ENCODE measurements at places on chromosomes 1 and 21. TPM values are rescaled to one million over a fixed set of nuclear protein-coding genes. Genes with fewer than 3 reads are reported as not detected.

The TRIM67 gene
- 3.9 TPM for total RNA-seq

The SPRR2A gene
- total RNA-seq = not detected

The NBPF8 gene
- 2.6 TPM for total RNA-seq

The LDLRAD1 gene
- not detected for total RNA-seq

The CCDC181 gene
- 1.1 TPM for total RNA-seq

The PYHIN1 gene
- not detected for total RNA-seq

The PLEKHO1 gene
- 142 TPM for total RNA-seq

The PNRC2 gene
- total RNA-seq = 106 TPM

The SPATA1 gene
- total RNA-seq = 1.3 TPM

The BATF3 gene
- total RNA-seq = 0.56 TPM

The COL9A2 gene
- total RNA-seq = 3.3 TPM

The RASAL2 gene
- total RNA-seq = 12.4 TPM

- H3K36me3 ChIP-seq = peaks cover 4% of the 10 kb centered on the region
- DNase-seq = peak; percentile 44
- peak overlapping the region; percentile 71 for H3K4me3 ChIP-seq
- H3K27ac ChIP-seq = peak overlapping the region; percentile 94
- H3K27me3 ChIP-seq = peaks cover 2% of the 10 kb centered on the region
These were observed 14.5 kb upstream of the TTF2 start for GRCh38 chr1:117045644-117046043.

DNA sequence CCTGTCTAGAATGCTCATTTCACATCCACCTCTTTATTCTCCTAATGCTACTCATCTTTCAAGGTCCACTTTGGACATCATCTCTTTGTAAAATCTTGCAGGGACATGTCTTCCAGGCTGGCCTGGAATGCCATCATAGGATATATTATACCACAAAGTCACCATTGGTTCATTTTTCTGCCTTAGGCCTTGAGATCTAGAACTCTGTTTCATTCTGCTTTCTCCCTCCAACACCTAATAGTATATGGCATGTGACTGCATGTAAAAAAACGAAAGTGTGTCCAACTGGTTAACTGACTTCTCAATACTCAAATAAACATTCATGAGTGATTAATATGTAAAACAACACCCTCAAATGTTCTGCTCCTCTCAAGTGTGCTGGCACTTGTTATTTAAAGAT is 84.1 kb downstream of the RGS2 start:
- H3K27ac ChIP-seq = no peak overlapping the region
- no peaks in the 10 kb centered on the region for H3K27me3 ChIP-seq
- no peaks in the 10 kb centered on the region for H3K36me3 ChIP-seq
- DNase-seq = no peak

- peaks cover 16% of the 10 kb centered on the region for H3K27me3 ChIP-seq
- DNase-seq = peak; percentile 76
- H3K4me1 ChIP-seq = peaks cover 5% of the 10 kb centered on the region
- peaks cover 5% of the 10 kb centered on the region for H3K36me3 ChIP-seq
These were observed 7.7 kb upstream of the ZNF669 start for GRCh38 chr1:247111700-247112478.

- peaks cover 29% of the 10 kb centered on the region for H3K27me3 ChIP-seq
- no peak overlapping the region for H3K4me3 ChIP-seq
- no peak for DNase-seq
- H3K27ac ChIP-seq = no peak overlapping the region
These were observed 26.1 kb upstream of the ALDH4A1 start for GRCh38 chr1:18928406-18928805.

DNA sequence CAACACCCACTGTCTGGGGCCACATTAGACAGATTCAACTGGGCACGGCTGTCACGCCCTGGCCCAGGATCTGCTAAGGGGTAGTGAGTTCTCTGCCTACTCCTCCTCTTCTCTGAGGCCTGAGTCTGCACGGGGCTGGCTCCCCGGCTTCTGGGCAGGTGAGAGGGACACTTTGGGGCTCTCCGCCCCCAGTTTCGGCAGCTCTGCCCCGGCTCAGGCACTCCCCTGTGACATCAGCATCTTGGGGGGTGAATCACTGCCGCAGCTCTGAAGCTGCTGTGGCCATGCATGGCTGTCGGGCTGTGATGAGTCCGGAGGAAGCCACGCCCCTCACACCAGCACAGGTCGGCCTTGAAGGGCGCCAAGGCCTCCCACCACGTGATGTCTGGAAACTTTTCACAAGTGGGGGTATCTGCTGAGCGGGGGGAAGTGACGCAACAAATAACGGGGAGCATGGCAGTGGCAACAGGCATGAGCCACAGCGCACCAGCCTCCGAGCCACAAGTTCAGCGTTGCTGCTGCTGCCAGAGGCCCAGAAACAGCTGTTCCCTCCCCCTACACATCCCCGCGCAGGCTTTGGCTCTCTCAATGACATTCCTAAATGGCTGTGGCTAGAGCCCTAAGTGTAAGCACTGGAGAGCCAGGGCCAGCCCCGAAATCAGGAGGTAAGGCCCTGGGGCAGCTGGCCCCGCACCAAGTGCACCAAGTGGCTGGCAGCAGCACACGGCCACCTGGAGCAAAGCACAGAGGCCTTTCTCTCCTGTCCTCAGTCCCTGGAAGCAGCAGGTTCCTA is 26.3 kb downstream of the ZBTB17 start:
- no peaks in the 10 kb centered on the region for H3K36me3 ChIP-seq
- no peak overlapping the region for H3K4me3 ChIP-seq

DNA sequence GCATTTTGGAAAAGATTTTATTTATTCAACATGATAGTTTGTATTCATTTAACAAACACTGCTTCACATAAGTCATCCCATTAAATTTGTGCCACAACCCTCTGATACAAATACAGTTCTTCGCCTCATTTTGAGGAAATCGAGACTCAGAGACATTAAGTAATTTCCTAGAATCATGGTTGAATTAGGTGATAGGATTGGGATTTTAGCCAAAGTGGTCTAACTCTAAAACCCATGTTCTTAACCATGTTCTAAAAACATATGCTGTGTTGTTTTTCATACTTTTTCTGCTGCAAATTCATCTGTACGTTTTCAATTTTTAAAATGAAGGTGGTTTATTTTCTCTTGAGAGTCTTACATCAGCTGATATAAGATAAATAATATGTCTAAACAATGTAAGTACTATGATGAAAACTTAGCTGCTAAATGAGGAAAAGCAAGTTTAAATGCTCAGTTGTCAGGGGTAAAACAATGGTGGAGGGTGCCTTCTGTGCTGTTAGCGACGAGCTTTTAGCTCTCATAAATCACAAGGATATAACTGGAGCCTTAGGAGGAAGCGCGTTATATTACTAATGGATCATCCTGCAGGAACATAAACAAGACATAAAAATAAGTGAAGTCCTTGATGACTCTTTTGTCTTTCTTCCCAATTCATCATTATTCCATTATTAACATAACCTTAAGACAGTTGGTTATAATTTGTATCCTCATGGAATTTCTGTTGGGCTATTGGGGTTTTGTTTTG is 97.7 kb downstream of the CACHD1 start:
- no peak overlapping the region for H3K27ac ChIP-seq
- H3K36me3 ChIP-seq = peaks cover 6% of the 10 kb centered on the region
- no peak overlapping the region for H3K4me3 ChIP-seq
- peaks cover 1% of the 10 kb centered on the region for H3K4me1 ChIP-seq
- no peaks in the 10 kb centered on the region for H3K27me3 ChIP-seq

GRCh38 chr1:104163912-104164476 is 414.3 kb downstream of the AMY1C start:
- no peaks in the 10 kb centered on the region for H3K4me1 ChIP-seq
- no peaks in the 10 kb centered on the region for H3K36me3 ChIP-seq
- no peak overlapping the region for H3K27ac ChIP-seq
- H3K27me3 ChIP-seq = no peaks in the 10 kb centered on the region
- DNase-seq = no peak
- no peak overlapping the region for H3K4me3 ChIP-seq

GRCh38 chr1:221283532-221283931 is 404.3 kb downstream of the HLX start:
- H3K4me1 ChIP-seq = no peaks in the 10 kb centered on the region
- peaks cover 4% of the 10 kb centered on the region for H3K27me3 ChIP-seq
- no peak overlapping the region for H3K4me3 ChIP-seq

DNA sequence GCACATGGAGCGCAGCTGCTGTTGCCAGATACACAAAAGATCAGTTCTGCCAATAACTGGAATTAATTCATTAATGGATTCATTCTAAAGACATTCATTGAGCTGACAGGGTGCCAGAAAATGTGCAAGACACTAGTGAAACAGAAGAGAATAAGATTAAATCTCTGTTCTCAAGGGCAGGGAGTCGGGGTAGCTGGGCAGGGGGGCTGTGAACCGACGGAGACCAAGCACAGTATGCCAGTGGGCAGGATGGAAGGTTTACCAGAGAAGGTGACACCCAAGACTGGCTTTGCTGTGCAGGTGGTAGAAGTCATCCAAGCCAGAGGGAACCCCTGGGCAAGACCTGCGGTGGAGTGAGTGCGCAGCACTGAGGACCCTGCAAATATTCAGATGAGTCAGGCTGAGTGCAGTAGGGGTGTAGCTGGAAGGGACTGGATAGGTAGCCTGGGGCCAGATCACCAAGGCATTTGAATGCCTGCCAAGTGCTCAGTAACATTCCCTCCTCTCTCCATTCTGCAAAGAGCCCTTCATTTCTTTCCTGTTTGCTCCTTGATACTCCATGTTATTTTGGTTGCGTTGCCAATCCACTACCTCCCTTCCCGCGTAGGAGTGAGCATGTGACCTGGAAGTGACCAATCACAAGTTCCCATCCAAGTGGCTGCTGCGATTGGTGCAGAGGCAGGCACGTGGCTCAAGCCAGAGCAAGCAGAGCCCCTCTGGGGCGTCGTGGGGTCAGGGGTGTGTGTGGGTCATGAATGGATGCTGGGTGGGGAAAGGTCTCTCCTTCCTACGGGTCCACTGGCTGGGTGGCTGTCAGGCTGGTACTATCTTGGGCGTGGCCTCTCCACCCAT is 413.1 kb downstream of the PTPRU start:
- H3K4me3 ChIP-seq = no peak overlapping the region
- no peaks in the 10 kb centered on the region for H3K4me1 ChIP-seq
- peaks cover 3% of the 10 kb centered on the region for H3K27me3 ChIP-seq
- H3K27ac ChIP-seq = no peak overlapping the region
- no peaks in the 10 kb centered on the region for H3K36me3 ChIP-seq
- no peak for DNase-seq

GRCh38 chr1:236534151-236534651 is 10.4 kb downstream of the LGALS8 start:
- H3K4me3 ChIP-seq = no peak overlapping the region
- H3K27me3 ChIP-seq = no peaks in the 10 kb centered on the region
- no peak overlapping the region for H3K27ac ChIP-seq
- DNase-seq = no peak
- H3K4me1 ChIP-seq = peaks cover 21% of the 10 kb centered on the region
- no peaks in the 10 kb centered on the region for H3K36me3 ChIP-seq

- H3K4me1 ChIP-seq = peaks cover 7% of the 10 kb centered on the region
- no peak for DNase-seq
- no peak overlapping the region for H3K4me3 ChIP-seq
- H3K27me3 ChIP-seq = peaks cover 1% of the 10 kb centered on the region
These were observed 36.1 kb upstream of the RUNX3 start for GRCh38 chr1:24966121-24966723.

GRCh38 chr1:207808322-207808705 is 56.5 kb downstream of the CD46 start:
- H3K36me3 ChIP-seq = no peaks in the 10 kb centered on the region
- peaks cover 17% of the 10 kb centered on the region for H3K4me1 ChIP-seq
- no peak overlapping the region for H3K27ac ChIP-seq
- no peak overlapping the region for H3K4me3 ChIP-seq
- no peak for DNase-seq

- no peaks in the 10 kb centered on the region for H3K27me3 ChIP-seq
- no peak overlapping the region for H3K4me3 ChIP-seq
- H3K27ac ChIP-seq = no peak overlapping the region
- H3K4me1 ChIP-seq = no peaks in the 10 kb centered on the region
- no peak for DNase-seq
These were observed 46.9 kb upstream of the ADAMTS1 start for GRCh38 chr21:26892151-26892550.

DNA sequence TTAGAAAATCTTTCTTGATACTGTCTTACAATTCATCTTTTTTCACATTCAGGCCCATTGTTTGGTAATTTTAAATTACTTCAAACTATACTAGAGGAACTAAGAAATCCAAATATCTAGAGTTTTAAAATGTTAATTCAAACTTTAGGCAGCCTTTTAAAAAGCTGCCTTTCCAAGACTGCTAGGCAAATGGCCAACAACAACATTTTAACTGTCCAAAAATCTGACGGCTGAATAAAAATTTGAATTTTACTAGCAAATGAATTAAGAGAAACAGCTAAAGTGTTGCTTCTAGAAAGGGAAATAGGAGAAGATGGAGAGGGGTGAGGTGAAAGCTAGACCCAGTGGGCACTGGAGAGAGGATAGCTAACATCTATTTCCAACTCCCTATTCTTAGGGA is 17.2 kb downstream of the DPYD start:
- no peak overlapping the region for H3K4me3 ChIP-seq
- H3K36me3 ChIP-seq = peaks cover 3% of the 10 kb centered on the region
- no peaks in the 10 kb centered on the region for H3K4me1 ChIP-seq
- no peaks in the 10 kb centered on the region for H3K27me3 ChIP-seq
- no peak for DNase-seq

- H3K4me1 ChIP-seq = no peaks in the 10 kb centered on the region
- H3K4me3 ChIP-seq = no peak overlapping the region
- no peaks in the 10 kb centered on the region for H3K27me3 ChIP-seq
- peaks cover 5% of the 10 kb centered on the region for H3K36me3 ChIP-seq
- DNase-seq = no peak
- H3K27ac ChIP-seq = no peak overlapping the region
These were observed 9.5 kb downstream of the F3 start for GRCh38 chr1:94532077-94532476.

GRCh38 chr1:184199036-184199435 is 147.5 kb downstream of the TSEN15 start:
- no peaks in the 10 kb centered on the region for H3K36me3 ChIP-seq
- H3K4me3 ChIP-seq = no peak overlapping the region
- DNase-seq = no peak
- H3K4me1 ChIP-seq = peaks cover 7% of the 10 kb centered on the region
- H3K27me3 ChIP-seq = peaks cover 2% of the 10 kb centered on the region

- H3K4me1 ChIP-seq = peaks cover 29% of the 10 kb centered on the region
- no peaks in the 10 kb centered on the region for H3K36me3 ChIP-seq
- H3K27ac ChIP-seq = peak overlapping the region; percentile 91
- H3K4me3 ChIP-seq = peak overlapping the region; percentile 94
These were observed 670 bp downstream of the CLSTN1 start for GRCh38 chr1:9822897-9823692.

- DNase-seq = no peak
- H3K4me1 ChIP-seq = no peaks in the 10 kb centered on the region
These were observed 536.6 kb upstream of the NR5A2 start for GRCh38 chr1:199490769-199491527.

DNA sequence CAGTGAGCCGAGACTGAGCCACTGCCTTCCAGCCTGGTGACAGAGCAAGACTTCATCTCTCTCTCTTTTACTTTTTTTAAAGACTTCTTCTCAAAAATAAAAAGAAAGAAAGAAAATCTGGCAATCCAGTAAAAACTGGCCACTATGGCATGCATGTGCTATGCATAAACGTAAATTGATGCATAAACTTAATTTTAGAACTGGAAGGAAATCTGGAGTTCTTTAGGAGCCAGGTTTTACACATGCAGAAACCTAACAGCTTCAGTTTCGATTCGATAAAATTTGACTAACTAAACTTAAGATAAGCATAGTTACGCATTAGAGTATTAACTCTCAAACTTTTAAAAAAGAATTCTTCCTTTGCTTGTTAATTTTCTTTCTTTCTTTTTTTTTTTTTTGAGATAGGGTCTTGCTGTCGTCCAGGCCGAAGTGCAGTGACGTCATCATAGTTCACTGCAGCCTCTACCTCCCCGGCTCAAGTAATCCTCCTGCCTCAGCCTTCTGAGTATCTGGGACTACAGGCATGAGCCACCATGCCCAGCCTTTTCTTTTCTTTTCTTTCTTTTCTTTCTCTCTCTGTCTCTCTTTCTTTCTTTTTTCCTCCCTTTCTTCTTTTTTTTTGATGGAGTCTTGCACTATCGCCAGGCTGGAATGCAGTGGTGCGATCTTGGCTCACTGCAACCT is 11.9 kb upstream of the LGALS8 start:
- H3K4me3 ChIP-seq = no peak overlapping the region
- no peak for DNase-seq
- H3K4me1 ChIP-seq = no peaks in the 10 kb centered on the region
- H3K27ac ChIP-seq = no peak overlapping the region

Measured in glutamatergic neuron (in vitro differentiated cells).